Ovary (tissue), 10 donors: ENCODE measurements at places on chromosomes 3 and 15. TPM values are rescaled to one million over a fixed set of nuclear protein-coding genes. Genes with fewer than 3 reads are reported as not detected.

DNA sequence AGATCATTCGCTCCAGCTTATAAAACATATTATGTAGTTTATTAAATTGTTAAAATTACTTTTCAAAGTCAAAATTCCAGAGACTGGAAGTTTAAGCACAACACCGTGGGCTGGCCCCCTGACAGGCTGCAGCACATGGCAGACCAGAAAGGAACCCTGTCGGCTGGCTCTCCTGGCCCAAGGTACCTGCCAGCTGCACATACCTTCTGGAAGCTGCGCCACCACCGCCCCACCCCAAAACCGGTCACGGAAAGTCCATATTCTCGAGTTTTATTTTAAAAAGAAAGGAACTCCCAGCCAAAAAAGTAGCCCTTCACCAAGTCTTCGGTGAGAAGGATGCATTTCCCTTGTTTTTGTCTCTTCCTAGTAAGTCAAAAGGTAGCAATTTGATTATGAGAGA lies 94.6 kb downstream of the FOXP1 start:
- H3K4me3 ChIP-seq = no peak overlapping the region
- no peak overlapping the region for H3K27ac ChIP-seq
- H3K4me1 ChIP-seq = no peaks in the 10 kb centered on the region

GRCh38 chr3:81788044-81788443 lies 26.6 kb upstream of the GBE1 start:
- no peak overlapping the region for H3K27ac ChIP-seq
- H3K4me3 ChIP-seq = no peak overlapping the region
- H3K36me3 ChIP-seq = no peaks in the 10 kb centered on the region
- no peak for DNase-seq

- no peak for DNase-seq
- H3K36me3 ChIP-seq = no peaks in the 10 kb centered on the region
- H3K27ac ChIP-seq = no peak overlapping the region
- H3K4me1 ChIP-seq = peaks cover 6% of the 10 kb centered on the region
- H3K27me3 ChIP-seq = no peaks in the 10 kb centered on the region
Measured at GRCh38 chr3:49415931-49416601, 3.8 kb downstream of the TCTA start.

DNA sequence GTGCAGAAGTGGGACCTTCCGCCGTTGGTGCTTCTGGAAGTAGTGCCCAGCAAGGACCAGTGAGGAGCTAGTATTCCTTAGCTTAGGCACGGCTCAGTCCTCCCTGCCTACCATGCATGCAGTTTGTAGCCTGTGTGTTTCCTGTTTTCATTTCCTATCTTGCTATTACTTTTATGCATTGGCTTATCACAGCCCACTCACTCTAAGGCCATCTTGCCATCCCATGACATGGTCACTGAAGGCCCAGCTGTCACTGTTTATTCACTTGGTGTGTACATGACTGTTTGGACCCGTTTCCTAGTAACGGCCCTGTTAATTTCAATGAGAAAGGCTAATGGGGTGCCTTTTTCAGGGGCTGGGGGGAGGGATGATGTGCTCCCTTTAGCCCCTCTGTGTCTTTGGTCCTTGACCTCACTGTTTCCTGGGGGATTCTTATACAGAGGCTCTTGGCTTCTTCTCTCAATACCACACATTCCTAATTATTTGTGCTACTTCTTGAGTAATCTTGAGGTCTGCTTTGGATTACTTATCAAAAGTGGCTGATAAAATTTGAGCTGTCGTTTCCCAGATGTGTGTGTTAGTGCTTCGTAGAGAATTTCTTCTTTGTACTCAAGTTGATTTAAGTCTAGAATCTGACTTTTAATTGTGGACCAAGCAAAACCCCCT lies 24.5 kb upstream of the TRAK1 start:
- no peak overlapping the region for H3K4me3 ChIP-seq
- H3K36me3 ChIP-seq = no peaks in the 10 kb centered on the region
- H3K27me3 ChIP-seq = no peaks in the 10 kb centered on the region
- H3K27ac ChIP-seq = no peak overlapping the region

RTP3 gene
- total RNA-seq = not detected

DNA sequence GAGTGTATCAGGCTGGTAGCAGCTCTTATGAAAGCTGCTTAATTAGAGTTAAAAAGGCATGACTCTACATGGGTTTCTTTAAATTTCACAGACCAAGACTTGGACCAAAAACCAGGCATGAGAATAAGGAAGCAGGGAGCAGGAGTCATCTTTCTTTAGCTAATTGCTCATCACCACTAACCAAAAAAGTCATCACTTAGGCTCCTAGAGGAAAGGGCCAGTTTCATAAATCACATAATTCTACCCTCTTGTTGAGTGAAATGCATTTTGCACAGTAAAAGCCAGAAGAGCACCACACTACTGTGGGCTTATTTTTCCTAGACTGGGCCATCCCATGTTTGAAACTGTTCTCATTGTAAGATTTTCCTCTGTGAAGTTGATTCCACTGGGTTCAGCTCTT lies 175.6 kb downstream of the GREM1 start:
- H3K27me3 ChIP-seq = no peaks in the 10 kb centered on the region
- no peaks in the 10 kb centered on the region for H3K36me3 ChIP-seq
- no peak overlapping the region for H3K27ac ChIP-seq
- no peak overlapping the region for H3K4me3 ChIP-seq
